ENCODE measurements at places on chromosomes 12 and 14.

GRCh38 chr14:31965735-31966598, 111.1 kb upstream of the ARHGAP5 start:
- no peak for DNase-seq

- DNase-seq = no peak
These were observed 13.2 kb upstream of the COL2A1 start for GRCh38 chr12:48017496-48017895.

- no peak for DNase-seq
These were observed 1.8 kb upstream of the COX14 start for GRCh38 chr12:50110127-50110761.

DNA sequence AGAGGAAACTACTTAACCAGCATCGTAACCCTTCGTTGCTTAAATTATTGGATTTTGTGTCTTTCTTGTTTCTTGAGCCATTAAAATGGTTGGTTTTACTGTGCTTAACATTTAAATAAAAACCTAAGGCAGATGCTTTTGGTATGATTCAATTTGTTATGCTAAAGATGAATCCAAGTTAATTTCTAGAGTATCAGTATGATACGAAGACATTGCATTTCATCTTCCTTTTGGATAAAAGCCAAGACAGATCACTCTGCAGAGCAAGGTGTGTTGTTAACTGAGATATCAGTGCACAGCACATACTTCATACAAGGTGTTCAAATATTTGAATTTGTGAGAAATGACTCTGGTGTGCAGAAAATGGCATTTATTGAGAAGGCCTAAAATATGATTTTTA, 480.5 kb downstream of the PCNX1 start:
- no peak for DNase-seq

DNA sequence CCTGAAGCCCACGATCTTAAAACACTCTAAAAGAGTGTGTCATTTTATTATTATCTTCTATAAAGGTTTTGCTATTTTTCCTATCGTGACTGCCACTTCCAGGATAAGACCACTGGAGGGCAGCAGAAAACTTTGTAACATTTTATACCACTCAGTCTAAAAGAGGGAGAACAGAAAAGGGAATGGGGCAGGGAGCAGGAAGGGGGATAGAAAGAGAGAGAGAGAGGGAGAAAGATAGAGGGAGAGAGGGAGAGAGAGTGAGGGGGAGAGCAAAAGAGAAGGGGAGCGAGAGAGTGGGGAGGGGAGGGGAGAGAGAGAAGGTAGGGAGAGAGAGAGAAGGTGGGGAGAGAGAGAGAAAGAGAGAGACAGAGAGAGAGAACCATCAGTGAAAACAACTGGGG, 2.0 kb upstream of the ART4 start:
- DNase-seq = no peak

GRCh38 chr12:130955238-130955816, 1.6 kb downstream of the ADGRD1 start:
- DNase-seq = no peak

- DNase-seq = no peak
These were observed 81.6 kb downstream of the SPTSSA start for GRCh38 chr14:34380471-34380845.

DNA sequence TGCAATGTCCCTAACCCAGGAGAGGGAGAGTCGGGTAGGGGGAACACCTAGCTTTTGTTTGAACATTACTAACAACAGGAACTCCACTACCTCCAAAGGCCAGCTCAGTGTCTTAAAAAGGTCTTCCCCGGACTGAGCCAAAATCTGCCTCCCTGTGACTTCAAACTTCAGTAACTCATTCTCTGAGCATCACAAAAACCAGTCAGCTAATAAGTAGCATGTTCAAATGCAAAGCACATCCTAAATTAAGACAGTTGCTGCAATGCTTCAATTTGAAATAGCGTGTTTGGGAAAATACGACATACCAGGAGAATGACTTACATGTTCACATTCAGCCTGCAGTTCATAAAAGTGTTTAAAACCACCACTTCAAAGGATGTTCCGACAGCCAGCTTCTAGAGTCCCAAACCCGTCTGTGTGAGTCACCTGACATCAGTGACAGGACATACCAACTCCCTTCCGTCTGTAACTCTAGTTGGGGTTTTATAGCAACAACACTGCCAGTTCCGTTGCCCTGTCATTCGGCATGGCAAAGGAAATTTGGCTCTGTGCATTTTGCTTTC, 13.0 kb downstream of the ZFP36L1 start:
- DNase-seq = no peak

GRCh38 chr12:51307655-51308593, 16.1 kb downstream of the BIN2 start:
- DNase-seq = no peak

DNA sequence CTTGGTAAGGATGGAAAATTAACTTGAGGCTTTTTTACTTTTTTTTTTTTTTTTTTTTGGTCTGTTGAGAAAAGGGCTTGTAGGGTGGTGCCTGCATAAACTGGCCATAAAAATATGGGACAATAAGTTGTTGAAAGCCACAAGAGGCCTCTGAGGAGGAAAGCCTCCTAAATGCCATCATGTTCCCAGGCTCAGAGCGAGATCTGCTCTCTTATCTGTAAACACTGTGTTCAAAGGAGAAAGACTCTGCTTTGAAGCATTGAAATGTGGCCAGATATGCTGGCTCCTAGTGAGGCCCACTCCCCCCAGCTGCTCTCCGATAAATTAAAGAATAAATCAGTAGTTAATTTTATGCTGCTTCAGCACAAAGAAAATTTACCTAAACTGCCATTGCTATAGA, 504.9 kb downstream of the DIO2 start:
- no peak for DNase-seq

GRCh38 chr12:110262442-110263388, 18.3 kb upstream of the ATP2A2 start:
- no peak for DNase-seq

- no peak for DNase-seq
These were observed 39.1 kb upstream of the STAB2 start for GRCh38 chr12:103547929-103548328.

- DNase-seq = no peak
These were observed 18.4 kb upstream of the FOS start for GRCh38 chr14:75260025-75260763.

DNA sequence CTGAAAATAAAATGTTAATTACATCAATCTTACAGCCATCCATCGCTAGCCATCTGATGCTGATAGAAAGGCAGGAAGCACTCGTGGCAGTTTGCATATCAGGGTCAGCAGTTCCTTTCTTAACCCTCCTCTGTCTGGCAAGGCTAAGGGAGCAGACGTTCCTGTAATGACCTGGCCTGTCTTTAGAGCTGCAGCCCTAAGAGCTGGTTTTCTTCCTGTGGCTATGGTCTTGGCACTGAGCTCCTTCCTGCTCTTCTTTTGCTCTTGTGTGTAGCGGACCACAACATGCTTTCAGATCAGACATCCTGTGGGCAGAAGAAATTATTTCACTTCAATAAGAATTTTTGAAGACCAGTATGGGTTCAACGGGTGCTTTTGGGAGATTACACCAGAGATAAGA, 170.4 kb downstream of the DAD1 start:
- no peak for DNase-seq

- DNase-seq = no peak
These were observed 374.4 kb downstream of the BCAT1 start for GRCh38 chr12:24574538-24574937.

GRCh38 chr12:5059358-5059757, 15.7 kb downstream of the KCNA5 start:
- DNase-seq = no peak

DNA sequence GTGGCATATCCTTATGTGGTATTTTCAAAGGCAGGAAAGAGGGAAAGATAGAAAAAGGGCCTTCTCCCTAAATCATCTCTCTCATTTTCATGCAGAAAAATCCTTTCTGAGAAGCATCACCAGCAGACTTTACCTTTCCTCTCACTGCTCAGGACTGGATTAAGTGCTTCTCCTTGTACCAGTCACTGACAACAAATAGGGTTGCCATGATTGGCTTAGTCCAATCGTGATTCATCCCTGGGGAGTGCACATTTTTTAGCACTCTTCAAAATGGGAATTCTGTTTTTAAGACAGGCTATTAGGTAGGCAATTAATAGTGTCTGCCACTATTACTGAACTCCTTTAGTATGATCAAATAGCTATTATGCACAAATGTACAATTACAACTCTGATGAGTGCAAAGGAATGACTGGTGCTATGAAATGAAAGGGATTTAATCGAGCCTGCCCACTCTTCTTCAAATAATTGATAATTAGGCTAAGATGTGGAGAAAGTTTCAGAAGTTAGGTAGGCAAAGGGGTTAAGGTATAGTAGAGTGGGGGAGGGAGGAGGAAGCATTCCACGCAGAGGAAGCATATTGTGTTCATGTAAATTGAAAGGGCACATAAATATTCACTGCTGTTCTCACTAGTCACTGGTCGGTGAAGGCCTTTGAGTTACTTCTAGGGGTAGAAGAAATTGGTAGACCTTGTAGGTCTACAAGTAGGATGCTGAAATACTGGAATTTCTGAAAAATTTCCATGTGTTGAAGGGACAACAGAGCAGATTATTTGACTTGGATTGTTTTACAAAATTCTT, 84.0 kb downstream of the MSRB3 start:
- DNase-seq = no peak

DNA sequence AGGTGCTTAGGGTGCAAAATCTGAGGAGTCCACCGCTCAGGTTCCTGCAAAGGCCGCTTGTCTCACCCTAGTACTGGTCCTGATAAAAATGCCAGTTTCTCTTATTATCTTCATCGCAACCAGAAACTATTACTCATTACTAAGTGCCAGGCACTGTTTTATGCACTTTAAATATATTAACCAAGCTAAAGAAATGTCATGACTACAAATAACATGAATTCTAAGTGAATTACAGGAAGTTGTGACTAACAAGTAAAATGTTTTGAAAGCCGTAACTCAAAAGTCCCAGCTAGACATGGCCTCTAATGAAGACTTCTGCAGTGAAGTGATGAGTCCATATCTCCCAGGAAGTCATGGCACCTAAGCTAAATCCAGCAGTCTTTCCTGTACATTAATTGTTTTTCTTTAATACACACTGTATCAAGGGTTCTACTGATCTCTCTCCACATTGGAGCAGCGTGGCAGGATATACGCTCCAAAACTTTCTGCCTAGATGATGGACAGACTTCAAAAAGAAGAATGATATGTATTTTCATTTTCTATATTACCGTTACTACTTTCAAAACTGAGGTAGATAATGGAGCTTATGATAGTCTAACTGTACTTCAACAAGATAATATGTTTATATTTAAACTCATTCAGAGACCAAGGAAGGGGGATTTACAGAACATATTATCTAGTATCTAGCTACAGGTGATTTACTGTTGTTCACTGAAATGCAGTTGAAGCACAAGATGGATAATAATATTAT, 117.3 kb upstream of the ARID2 start:
- no peak for DNase-seq

DNA sequence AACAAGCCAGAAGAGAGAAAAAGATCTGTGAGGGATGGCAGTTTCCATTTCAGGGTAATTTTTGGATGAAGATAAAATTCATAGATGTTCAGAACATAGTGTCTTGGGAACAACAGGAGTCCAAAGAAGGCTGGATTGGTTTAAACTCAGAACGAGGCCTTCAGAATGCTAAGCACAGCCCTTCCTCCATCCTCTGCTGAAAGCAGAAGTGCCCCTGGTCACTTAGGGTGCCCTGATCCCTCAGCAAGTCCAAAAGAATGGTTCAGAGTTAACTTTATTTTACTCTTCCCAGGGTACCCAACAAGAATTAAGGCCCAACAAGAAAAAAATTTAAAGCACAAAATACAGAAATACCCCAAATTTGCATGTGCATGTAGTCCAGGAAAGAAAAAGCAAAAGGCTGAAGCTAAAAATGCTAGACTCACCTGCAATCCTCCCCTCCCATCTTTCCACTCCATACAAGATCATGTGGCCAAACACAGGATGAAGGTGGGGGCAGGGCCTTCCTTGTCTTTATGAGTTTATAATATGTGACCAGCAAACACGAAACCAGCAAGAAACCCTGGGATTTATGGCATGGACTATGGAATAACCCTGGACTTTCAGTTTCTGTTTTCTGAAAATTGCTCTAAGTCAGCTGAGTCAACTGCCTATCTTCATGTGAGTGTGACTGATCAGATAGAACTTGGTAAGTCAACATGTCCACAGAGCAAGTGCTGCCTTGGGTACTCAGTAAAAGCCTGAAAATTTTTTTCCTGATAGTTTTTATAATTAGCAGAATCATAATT, 21.2 kb downstream of the MAX start:
- DNase-seq = no peak

DNA sequence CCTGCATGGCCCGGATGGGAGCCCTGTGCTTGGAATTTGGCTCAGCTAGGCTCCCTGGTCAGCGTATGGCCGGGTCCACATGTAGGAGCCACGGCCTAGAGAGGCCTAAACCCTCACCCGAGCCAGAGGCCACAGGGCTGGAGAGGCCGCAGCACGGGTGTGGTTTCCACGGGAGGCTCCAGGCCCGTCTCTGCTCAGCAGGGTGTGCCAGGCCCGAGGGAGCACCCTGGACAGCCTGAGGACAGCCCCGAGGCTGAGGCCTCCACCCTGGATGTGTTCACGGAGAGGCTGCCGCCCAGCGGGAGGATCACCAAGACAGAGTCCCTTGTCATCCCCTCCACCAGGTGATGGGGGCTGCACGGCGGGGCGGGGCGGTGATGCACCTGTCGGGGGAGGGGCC, 17.6 kb upstream of the TEX22 start:
- DNase-seq = no peak

GRCh38 chr12:132329036-132329719, at the start of gene GALNT9:
TSS of gene GALNT9 (minus strand) at chr12:132329589. CDS start at chr12:132329203, 386 bp downstream.
- no peak for DNase-seq

DNA sequence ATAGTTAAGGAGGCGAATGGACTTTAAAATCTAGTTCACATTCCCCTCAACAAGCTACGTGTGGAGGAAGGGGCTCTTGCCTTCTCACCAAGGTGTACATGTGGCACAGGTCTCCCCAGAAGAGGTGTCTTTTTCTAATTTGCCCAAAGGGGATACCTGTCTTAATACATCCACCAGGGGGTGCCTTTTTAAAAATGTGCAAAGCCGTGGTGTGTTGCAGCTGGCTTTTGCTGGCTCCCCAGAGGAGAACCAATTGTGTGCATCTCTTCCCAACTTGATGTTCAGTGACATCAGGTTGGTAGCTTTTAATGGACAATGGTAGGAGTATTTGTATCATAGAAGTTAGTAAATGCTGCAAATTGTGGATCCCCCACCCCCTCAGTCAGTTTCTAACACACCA, 33.8 kb downstream of the CREBL2 start:
- DNase-seq = no peak

DNA sequence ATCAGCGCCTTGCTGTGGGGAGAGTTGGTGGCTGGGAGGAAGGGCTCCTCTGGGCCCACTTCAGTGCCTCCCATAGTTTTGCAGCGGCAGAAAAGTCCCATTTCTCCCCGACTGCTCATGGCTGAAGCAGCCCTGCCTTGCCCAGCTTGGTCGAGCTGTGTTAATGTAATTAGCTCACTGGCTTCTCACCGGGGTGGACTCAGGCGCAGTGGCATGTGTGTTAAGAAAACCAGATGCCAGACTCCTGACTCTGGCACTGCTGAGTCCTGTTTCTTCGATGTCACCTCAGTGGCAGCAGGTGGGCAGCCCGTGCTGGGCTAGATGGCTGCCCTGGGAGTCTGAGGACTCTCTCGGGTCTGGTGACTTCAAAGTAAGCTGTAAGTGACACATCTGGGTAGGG, 47.4 kb downstream of the CHST11 start:
- no peak for DNase-seq
